Natural killer cell treated with Interleukin-12 subunit alpha and Interleukin-12 subunit beta and Interleukin-15 and Interleukin-18, amount 100 ng/mL, for 72 hours (primary cell): ENCODE measurements at places on chromosomes 3 and 15. TPM values are rescaled to one million over a fixed set of nuclear protein-coding genes. Genes with fewer than 3 reads are reported as not detected.

GRCh38 chr3:195129644-195130492 is 141.1 kb downstream of the XXYLT1 start:
- no peak for DNase-seq

DNA sequence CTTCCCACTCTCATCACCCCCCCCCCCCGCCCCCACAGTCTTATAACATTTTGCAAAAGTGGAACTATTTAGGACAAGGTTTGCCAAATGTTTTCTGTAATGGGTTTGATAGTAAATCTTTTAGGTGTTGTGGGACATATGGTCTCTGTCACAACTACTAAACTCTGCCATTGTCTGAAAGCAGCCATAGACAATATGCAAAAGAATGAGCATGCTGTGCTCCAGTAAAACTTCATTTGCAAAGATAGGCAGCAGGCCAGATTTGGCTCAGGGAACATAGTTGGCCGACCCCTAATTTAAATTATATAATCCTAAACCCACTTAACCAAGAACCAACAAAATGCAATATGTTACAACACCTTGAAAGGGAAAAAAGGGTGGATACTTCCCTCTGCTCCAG is 46.4 kb downstream of the TIPARP start:
- no peak for DNase-seq

Gene SAMMSON
- not detected for total RNA-seq

DNA sequence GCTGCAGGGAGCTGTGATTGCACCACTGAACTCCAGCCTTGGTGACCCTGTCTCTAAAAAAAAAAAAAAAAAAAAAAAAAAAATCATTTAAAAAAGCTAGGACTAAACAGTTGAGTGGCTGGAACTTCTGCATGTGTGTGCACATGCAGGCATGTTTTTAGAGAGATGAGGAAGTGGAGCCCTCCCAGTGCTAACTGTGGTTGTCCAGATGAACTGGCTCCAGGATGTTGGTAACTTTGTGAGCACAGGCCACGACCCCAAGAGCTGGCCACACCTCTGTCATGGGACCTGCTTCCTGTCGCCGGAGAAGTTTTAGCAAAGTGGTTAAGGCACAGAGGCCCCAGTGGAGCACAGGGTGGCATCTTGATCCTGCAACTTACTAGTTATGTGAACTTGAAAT is 27.0 kb downstream of the CHCHD6 start:
- no peak for DNase-seq

Gene PEX5L
- total RNA-seq: 1.1 TPM

DNA sequence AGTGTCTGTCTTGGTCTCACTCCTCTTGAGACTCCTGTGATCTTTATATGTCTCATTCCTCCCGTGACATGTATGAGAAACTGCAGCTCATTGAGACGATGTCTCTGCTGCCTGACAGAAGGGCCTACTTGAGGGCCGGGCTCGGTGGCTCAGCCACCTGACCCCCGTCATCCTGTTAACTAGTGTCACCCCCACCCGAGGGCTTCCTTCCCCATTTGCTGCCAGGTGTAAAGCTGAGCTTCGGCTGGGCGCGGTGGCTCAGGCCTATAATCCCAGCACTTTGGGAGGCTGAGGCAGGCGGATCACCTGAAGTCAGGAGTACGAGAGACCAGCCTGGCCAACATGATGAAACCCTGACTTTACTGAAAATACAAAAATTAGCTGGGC is 12.7 kb downstream of the SEMA4B start:
- DNase-seq: no peak

GRCh38 chr15:36905908-36906307 is 194.4 kb downstream of the MEIS2 start:
- no peak for DNase-seq

Gene CADM2
- not detected for total RNA-seq

GRCh38 chr15:64224511-64224910 is 61.7 kb upstream of the PPIB start:
- DNase-seq: no peak

- no peak for DNase-seq
These were observed 8.3 kb downstream of the ISLR2 start for GRCh38 chr15:74138642-74139041.

GRCh38 chr15:63107895-63108546 is 13.6 kb upstream of the LACTB start:
- DNase-seq: no peak

GRCh38 chr3:152731511-152731910 is 103.4 kb upstream of the P2RY1 start:
- DNase-seq: no peak

DNA sequence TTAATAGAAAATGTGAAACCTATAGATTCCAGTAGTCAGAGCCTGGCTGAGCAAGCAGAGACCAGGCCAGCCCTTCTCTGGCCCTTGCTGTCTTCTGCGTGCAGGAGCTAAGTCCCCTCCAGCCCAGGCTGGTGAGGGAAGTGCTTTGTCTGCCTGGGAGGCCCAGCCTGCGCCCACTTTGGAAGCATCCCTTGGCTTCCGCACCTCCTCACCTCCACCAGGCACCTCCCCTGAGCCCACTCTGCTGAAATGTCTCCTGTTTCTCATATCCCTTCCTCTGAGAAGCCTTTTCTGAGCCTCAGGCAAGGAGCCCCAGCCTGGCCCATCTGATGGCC is 45.3 kb downstream of the ALDH1L1 start:
- no peak for DNase-seq

Gene NUP210
- total RNA-seq: 224 TPM

DNA sequence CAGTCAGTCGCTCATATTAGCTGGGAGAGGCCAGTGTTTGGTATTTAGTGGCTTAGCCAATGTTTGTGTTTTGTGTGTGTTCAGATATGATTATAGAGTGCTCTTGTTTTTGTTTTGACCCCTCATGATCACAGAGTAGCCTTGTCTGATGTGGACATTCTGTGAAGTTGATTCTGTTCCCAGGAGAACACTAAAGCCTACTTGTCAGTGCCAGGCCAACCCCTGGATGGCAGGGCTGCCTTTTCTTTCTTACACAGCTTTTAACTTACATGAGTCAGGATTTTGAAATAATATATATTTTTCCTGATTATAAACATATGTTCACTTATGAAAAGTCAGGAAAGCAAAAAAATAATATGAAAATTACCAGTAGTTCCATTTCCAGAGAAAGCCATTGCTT is 11.9 kb downstream of the CFAP161 start:
- DNase-seq: no peak

- no peak for DNase-seq
These were observed 123.4 kb upstream of the SLC24A5 start for GRCh38 chr15:47997195-47998080.

Gene ATP13A4
- 2.1 TPM for total RNA-seq

DNA sequence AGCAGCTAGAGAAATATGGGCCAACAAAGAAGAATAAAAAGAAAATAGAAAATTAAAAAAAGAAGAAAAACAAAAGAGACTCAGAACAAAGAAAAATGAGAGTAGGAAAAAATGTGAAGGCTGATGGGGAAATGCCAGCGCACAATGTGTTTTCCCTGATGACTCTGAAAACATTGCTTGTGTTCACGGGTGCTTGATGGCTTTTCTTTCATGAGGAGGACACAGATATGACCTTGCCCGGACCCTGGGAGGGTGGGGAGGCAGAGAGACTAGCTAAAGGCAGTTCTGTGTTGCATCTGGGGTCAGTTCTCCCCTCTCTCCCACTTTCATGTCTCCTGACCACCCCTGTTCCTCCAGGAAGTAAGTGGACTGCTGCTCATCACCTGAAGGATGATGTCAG is 125.9 kb downstream of the MOBP start:
- no peak for DNase-seq
